Osteoblast (primary cell): ENCODE measurements at places on chromosomes 4 and X. TPM values are rescaled to one million over a fixed set of nuclear protein-coding genes. Genes with fewer than 3 reads are reported as not detected.

Gene PLK4
- 2.2 and 2.4 TPM in 2 replicates for total RNA-seq

Gene OGT
- total RNA-seq, result 200 and 215 TPM in 2 replicates

Gene OCIAD2
- total RNA-seq, result 7.6 and 8.0 TPM in 2 replicates

GRCh38 chrX:70292788-70293187 lies 2.9 kb downstream of the KIF4A start:
- no peak overlapping the region for H3K27ac ChIP-seq
- peaks cover 6% of the 10 kb centered on the region for H3K36me3 ChIP-seq
- H3K4me1 ChIP-seq, result peaks cover 10% of the 10 kb centered on the region
- peaks cover 2% of the 10 kb centered on the region for H3K27me3 ChIP-seq
- no peak for DNase-seq
- H3K4me3 ChIP-seq, result no peak overlapping the region

Gene AKAP14
- not detected in 2 replicates for total RNA-seq

Gene PRR32
- total RNA-seq, result not detected in 2 replicates

DNA sequence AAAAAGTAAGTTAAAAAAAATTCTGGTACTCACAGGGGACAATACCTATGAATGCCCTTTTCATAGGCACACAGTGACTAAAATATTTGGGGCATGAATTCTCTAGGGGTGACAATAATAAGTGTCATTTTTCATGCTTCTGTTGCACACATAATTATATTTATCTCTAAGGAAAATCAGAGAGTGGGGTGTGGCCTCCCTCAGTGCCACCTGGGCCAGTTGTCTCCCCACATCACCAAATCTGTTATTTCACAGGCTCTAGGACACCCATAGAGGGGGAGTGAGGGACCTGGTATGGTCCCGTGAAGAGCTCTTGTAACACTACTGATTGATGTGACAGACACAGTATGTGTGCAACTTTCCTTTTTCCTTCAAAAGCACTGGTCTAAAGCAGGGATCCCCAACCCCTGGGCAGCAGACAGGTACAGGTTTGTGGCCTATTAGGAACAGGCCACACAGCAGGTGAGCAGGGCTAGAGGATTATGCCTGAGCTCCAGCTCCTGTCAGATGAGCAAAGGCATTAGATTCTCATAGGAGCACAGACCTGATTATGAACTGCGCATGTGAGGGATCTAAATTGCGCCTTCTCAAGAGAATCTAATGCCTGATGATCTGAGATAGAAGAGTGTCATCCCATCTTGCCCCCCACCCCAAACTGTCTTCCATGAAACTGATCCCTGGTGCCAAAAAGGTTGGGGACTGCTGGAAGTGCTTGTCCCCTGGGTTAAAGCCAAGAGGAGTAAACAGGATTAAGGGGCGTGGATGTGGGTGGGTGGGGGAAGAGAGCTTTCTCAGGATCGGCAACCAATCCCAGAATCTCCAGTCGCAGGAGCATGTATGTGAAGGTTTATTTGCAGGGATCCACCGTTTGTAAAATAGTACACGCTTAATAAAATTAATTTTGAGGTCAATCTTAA lies 856 bp downstream of the SLC9B1 start:
- H3K27ac ChIP-seq, result peak overlapping the region; percentile 80
- no peaks in the 10 kb centered on the region for H3K27me3 ChIP-seq
- H3K4me3 ChIP-seq, result peak overlapping the region; percentile 70
- H3K36me3 ChIP-seq, result no peaks in the 10 kb centered on the region
- no peak for DNase-seq
- peaks cover 7% of the 10 kb centered on the region for H3K4me1 ChIP-seq
